Left renal pelvis (tissue), 4 donors: ENCODE measurements at places on chromosomes 2 and 18.

DNA sequence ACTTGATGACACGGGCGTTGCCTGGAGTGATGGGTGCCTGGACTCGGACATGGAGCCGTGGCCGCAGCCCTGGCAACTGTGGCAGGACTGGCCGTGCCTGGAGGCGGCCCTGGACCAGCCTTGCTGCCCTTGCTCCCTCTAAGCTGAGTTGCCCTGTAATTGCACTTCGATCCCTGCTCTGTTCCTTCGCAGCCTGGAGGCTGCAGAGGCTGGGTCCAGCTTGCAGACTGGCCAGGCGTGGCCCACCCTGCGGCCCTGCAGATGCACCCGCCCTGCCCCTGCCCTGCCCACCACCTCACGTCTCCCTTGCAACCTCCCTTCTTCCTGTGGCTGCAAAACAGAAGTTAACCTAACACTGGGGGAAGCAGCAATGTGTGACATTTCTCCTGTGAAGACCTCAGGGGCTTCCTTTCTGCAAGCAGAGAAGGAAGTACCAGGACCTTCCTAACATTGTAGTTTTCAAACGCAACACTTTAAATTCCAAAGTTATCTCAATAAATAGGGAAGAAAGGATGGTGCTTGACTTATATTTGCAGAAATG, 174.6 kb upstream of the TPO start:
- no peak for DNase-seq

DNA sequence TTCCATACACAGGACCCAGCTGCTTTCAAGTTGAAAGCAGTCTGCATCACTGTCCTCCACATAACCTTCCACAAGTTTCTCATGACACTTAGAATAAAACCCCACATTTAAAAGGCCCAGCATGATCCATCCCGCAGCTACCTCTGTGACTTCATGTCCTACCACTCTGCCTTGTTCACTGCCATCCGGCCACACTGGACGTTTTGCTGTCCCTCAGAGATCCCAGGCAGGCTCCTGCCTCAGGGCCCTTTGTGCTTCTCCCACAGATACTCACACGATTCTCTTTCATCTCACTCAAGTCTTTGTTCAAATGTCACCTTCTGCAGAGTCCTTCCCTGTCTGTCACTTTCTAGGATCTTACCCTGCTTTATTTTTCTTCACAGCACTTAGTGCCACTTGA, 232.9 kb upstream of the BOD1L2 start:
- no peak for DNase-seq

DNA sequence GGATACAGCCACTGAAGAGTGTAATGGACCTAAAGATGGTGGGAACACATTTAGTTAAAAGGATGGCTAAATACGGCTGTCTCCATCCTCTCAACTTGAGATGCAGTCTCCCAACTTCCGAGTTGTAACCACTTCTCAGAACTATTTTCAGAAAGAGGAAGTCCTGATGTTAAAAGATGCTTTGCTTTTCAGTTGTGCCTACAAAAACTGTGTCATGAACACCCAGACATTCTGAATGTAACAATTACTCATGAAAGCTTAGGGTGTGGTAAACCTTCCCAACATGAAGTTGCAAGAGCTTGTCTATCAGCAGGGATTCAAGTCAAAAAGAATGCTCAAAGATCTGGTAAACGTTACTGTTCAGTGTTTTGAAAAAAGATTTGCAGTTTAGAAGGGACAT, 147.9 kb downstream of the DOCK10 start:
- DNase-seq: no peak

- no peak for DNase-seq
Observed at GRCh38 chr2:135245071-135245470, 193.0 kb downstream of the RAB3GAP1 start.

- DNase-seq: peak; percentile 25
Observed at GRCh38 chr18:9103376-9103873, 926 bp downstream of the NDUFV2 start.

DNA sequence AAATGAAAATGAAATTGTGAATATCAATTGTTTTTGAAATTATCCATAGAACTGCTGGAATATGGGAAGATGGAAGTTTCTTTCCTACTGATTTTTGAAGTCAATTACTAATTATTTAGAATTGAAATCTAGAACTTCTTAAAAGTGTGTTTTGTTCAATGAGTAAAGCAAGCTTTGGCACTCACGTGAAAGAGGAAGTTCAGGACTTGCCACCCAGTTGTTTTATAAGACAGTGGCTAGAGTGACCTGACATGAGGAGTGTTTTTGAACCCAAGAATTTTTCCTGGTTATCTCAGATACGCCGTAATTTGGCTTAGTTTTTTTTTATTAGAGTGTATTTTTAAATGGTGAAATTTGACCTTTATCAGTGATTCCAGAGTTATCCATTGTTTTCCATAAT, 3.5 kb downstream of the MXD1 start:
- DNase-seq: no peak

DNA sequence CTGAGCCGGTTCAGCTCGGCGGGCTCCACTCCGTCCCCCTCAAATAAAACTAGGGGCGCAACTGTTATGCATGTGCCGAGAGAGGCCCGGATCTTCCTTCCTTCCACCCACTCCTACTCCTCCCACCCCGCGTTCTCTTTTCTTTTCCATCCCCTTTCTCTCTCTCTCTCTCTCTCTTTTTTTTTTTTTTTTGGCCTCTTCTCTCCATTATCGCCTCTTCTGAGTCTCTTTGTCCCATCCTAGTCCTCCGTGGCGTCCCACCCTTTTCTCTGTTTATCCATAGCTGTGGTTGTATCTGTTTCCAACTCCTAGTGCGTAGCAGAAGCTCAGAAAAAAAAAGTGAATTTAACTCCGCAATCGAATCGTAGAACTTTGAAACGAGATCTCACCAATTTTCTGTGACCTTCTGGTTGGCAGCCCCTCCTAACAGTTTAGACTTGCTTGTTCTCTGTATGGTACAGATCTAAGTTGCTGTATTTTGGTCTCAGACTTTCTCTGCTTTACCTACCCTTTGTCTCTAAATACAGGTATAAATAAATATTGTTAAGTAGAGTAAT, 3.6 kb downstream of the RAX start:
- no peak for DNase-seq
